Retina (tissue), 1 donor: ENCODE measurements at places on chromosomes 2 and 18.

DNA sequence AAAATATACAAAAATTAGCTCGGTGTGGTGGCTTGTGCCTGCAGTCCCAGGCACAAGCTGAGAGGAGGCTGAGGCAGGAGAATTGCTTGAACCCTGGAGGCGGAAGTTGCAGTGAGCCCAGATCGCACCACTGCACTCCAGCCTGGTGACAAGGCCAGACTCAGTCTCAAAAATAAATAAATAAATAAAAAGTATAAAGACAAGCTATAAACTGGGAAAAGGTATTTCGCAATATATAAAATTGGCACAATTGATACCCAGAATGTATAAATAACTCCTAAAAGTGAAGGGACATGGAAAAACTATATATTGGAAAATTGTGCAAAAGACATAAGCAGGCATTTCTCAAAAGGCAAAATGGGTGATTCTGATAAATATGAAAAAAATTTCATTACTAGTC lies 657.9 kb upstream of the SLC8A1 start:
- no peak for DNase-seq

DNA sequence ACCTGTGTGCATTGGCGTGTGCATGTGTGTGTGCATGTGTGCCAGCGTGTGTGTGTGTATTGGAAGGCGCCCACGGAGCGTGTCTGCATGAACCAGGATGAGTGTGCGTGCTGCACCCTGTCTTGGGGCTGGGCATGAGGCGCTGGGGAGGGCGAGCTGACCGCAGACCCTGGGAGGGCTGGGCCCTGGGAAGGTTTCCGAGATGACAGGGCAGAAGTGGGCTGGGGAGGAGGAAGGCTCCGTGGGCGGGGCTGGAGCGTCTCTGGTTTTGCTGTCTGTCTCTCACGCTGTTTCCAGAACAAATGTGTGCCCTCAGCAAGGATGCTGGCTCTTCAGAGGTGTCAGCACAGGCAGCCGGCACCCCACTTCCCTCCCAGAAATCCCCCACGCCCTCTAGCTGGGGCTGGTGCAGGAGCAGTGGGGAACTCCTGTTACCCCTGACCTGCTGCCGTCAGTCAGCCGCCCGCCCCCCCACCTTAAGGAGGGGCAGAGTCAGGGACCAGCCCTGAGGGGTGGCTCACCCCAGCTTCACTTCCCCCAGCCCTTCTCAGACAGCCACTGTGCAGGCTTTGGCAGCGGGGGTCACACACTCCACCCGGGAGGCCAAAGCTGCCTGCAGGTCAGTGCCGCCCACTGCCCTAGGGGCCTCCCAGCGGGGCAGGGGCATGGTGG lies at the start of gene GPR35:
GPR35 (plus strand) TSS at position 531 of the 672 bp plus-strand sequence. CDS start 4,473 bp downstream, outside the sequence.
- no peak for DNase-seq

DNA sequence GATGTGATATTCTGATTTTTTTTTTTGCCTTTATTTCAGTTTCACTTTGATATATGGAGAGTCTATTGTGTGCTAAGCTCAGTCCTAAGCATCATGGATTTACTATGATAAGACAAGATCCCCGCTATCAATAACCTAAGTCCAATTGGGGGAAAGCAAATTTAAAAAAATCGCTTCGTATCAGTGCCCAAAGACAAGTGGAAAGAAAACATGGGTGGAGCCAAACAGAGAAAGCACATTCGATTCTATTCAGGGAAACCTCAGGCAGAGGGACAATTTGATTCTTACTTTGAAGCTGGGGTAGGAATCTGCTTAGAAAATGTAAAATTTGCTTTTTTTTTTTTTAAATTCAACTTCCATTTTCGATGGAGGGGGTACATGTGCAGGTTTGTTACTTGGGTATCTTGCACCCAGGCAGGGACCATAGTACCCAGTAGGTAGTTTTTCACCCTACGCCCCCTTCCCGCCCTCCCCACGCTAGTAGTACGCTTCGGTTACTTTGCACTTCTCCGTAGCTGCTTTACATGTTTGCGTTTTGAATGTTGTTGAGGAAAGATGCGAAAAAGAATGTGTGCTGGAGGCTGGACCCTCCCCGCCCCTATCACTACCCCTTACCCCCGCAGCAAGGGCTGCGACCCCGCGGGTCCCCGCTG lies 12.4 kb downstream of the KIF5C start:
- DNase-seq: peak; percentile 33

DNA sequence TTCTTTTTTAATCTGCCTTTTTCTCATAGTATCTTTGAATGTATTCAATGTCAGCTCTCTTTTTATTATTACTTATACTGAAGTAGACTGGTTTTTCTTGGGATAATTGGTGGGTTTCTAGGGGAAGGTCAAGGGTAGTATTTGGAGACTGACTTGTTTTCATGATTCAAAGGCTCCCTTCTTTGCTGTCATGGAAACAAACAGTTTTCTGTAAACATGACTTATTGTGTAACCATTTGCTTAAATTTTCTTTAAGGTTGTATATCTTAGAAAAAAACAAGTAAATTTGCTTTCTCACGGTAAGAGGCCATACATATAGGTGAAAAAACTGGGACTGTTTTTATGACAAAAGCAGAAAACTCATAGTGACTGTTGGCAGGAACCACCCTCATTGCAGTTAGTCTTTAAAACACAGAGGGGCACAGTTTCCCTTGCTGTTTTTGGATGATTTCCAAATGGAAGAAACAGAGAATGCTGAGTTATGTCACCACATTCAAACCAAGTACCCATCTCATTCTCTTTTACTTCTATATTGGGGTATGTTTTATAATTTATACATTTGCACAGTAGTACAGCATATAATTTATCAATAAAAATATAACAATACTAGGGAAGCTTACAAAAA lies 5.8 kb upstream of the RDH14 start:
- DNase-seq: no peak

DNA sequence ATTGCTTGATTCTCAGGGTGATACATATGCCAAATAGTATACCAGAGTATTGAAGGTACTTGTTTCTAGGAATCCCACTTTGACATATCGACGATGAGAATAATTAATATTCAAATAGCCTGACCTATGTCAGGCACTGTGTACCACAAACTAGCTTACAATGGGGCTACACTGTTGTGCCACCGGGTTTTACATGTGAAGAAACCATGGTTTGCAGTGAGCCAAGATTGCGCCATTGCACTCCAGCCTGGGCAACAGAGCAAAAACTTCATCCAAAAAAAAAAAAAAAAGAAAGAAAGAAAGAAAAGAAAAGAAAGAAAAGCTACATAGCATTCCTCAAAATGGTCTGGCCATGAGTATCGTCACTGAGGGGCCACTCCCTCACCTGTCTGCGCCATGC lies 25.5 kb downstream of the GYPC start:
- DNase-seq: no peak

DNA sequence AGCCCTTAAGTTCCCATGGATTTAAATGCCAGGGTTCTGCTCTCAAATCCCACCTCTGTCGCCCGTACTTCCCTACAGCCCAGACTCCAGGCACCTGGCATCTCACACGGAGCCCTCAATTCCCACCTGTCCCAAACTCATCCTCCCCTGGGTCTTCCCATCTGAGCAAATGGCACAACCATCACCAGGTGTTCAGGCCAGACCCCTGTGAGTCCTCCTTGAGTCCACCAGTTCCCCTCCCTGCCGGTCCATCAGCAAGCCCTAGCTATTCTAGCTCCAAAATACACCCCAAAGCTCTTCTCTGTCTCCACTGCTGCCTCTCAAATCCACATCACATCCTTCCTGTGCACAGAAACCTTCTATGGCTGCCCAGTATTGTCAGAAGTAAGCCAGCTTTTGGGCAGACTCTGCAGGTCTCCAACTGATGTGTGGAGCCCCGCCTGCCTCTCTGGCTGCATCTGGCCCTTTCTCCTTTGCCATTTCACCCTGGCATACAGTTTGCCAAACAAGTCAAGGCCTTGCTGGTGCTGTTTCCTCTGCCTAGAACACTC lies 67.7 kb downstream of the DNMT3A start:
- no peak for DNase-seq

DNA sequence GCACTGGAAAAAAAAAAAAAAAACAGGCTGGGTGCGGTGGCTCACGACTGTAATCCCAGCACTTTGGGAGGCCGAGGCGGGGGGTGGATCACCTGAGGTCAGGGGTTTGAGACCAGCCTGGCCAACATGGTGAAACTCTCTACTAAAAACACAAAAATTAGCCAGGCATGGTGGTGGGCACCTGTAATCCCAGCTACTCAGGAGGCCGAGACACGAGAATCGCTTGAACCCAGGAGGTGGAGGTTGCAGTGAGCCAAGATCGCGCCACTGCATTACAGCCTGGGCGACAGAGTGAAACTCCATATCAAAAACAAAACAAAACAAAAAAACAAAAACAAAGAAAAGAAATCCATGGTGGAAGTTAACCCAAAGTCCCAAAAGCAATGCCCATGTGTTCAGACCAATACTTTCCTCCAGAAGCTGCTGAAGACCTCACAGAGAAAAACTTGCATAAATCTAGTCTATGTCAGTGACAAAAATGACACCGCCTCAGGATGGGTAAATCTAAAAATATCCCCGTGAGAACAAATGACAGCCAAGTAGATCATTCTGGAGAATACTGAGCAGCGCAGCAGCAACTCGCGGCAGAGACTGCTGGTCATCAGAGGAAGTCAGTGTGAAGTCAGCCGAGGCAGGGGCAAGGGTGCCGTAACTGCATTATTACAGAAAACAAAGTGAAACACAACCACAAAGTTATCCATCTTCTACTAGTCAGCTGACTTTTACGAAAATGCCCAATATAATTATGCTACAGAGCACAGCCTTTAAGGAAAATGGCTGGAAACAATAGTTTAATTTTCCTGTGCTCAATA lies 41.0 kb downstream of the LPIN2 start:
- DNase-seq: no peak

DNA sequence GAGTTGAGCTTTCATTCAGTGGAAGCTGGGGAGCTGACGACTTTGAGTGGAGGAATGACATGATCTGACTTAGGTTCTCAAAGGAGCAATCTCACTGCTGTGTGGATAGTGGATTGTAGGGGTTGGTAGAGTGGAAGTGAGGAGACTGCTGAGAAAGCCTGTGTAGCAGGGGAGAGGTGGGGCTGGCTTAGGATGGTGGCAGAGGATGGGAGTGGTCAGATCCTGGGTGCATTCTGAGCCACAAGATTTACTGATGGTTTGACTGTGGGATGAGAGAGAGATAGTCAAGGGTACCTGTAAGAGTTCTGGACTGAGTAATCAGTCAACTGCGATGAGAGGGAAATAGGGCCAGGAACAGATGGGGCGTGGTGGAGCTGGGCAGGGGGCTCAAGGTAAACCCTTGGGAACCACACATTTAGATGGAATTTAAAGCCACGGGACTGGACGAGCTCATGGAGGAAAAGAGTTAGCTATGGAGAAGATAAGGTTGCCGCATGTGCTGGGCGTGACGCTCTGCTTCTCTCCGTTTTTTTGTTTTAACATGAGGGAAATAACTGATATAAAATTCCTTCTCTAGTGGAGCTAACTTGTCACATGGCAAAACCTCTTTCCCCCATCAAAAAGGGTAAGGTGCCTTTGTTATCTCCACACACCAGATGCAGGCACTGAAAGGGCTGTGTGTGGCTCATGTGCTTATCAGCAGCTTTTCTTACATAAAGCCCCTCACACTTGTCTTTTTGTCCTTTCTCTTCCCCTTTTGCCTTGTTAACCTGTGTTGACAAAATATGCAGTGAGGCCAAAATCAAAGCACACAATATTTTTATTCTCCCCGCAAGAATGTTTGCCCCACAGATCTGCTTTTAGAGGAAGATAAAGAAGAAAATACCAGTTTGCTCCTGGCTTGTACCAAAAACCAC lies 379.8 kb downstream of the TSN start:
- no peak for DNase-seq

DNA sequence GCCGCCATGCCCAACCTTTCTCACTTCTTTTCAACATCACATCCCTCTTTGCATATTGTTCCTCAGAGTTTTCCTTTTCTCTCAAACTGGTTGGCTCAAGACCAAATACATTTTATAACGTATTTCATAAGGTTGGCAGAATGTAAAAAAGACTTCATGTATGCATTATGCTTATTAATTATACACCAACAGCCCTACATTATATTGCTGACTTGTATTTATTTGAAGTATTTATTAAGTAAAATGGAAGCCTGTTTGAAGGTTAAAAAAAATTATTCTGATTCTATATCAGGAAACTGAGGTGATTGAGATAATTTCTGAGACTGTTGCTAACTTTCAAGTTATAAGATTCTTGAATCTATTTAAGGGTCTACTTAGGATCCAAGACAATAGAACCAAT lies 208.0 kb upstream of the KCNH7 start:
- DNase-seq: no peak

GRCh38 chr2:33111002-33111446 lies 164.3 kb downstream of the LTBP1 start:
- no peak for DNase-seq

DNA sequence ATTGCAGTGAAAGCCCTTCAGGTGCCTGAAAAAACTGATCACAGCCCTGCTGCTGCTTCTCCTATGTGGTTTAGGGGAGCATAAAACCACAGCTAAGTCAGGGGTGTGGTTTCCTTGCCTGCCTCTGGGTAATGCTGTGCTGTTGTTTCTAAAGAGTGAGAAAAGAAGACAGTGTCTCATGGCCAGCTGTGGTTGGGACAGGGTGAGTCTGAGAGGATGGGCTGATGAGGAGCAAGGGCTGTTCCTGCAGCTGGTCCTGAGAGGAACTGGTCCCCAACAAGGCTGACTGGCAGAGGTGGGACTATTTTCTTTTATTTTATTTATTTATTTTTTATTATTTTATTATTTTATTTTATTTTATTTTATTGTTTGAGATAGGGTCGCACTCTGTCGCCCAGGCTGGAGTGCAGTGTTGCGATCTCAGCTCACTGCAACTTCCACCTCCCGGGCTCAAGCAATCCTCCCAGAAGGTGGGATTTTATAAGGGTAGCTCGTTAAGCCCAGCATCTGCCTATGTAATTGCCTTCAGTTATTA lies 236.7 kb downstream of the FHOD3 start:
- DNase-seq: no peak

- DNase-seq: peak; percentile 93
Measured at GRCh38 chr2:240997856-240998705, at the start of gene SNED1. Gene SNED1, plus strand, starts transcription at chr2:240998618. Its CDS starts 220 bp downstream, at chr2:240998838.

DNA sequence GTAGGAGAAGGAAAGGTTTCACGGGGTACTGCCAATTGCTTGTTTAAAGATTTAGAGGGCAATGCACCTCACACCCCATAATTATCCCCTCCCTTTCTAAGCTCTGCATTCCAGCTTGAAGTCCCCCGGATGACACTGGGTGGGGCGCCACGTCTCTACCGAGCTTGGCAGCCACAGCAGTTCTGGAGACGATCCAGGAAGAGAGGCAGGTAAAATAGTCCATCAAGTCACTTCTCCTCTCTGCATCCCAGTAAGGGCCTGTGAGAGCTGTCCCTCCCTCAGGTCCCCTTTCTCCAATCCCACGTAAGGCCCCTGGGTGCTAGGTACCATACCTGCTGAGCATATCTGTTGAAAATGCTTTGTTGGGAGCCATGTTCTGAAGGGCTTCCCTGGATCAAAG lies 65.7 kb downstream of the CAPN13 start:
- DNase-seq: no peak

- no peak for DNase-seq
Measured at GRCh38 chr2:15830937-15831549, 109.3 kb upstream of the MYCN start.

DNA sequence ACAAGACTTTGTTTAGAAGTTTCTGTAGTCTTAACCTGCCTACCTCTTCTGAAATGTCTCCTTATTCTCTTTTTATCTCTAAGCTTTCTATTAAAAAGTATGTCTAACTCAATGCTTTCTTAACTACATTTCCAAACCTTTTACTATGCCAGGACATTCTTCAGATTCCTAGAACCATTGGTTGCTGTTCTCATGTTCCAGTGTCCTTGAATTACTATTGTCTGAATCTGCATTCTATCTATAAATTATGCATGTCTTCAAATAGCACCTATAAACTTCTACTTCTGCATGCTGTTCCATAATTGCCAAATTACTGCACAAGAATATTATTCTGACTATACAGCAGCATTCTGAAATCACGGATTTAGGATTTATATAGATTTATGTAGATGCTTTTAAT lies 166.0 kb upstream of the VWC2L start:
- DNase-seq: no peak
